Activated T-cell treated with anti-CD3 and anti-CD28 coated beads for 4 hours (primary cell): ENCODE measurements at places on chromosomes 4 and X.

GRCh38 chrX:31711166-31711565, 639.3 kb upstream of the FTHL17 start:
- no peak for DNase-seq

GRCh38 chr4:4496592-4497372, 45.1 kb downstream of the STX18 start:
- DNase-seq, result no peak

- no peak for DNase-seq
Measured at GRCh38 chrX:20680998-20681397, 414.3 kb upstream of the RPS6KA3 start.

DNA sequence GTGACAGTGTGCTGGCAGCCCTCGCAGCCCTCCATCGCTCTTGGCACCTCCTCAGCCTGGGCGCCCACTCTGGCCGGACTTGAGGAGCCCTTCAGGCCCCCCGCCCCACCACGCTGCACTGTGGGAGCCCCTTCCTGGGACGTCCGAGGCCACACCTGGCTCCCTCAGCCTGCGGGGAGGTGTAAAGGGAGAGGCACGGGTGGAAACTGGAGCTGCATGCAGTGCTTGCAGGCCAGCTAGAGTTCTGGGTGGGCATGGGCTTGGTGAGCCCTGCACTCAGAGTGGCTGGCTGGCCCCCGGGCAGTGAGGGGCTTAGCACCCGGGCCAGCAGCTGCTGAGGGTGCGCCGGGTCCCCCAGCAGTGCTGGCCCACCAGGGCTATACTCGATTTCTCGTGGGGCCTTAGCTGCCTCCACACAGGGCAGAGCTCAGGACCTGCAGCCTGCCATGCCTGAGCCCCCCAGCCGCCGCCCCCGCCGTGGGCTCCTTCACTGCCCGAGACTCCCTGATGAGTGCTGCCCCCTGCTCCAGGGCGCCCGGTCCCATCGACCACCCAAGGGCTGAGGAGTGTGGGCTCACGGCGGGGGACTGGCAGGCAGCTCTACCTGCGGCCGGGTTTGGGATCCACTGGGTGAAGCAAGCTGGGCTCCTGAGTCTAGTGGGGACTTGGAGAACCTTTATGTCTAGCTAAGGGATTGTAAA, 1672.7 kb upstream of the PCDH7 start:
- DNase-seq, result no peak

GRCh38 chr4:149245333-149245732, 570.3 kb downstream of the IQCM start:
- DNase-seq, result no peak

DNA sequence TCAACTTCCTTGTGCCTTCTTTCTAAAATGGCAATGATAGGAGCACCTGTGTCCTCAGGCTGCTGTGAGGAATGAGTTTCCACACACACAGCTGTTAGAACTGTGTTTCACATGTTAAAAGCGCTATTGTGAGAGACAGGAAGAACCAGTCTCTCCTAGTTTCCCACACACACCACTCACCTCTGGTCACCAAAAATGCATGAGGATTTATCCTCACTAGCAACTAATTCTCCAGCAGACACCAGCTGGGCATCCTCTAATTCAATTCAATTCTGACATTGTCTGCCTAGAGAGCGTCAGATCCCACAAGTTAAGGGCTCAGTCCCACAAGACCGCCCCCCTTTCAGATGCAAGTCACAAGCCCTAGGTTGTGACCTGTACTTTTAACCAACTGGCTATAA, 29.0 kb upstream of the SLC2A9 start:
- no peak for DNase-seq

DNA sequence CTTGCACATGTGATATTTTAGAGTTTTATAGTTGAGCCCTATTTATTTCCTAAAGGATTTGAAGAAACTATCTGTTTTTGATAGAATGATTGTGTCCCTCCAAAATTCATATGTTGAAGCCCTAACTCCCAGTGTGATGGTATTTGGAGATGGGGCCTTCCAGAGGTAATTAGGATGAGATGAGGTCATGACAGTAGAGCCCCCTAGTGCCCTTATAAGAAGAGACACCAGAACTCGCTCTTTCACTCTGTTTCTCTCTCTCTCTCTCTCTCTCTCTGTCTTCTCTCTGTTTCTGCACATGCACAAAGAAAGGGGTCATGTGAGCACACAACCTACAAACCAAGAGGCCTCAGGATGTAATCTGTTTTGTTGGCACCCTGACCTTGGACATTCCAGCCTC, 921.9 kb upstream of the DIAPH2 start:
- DNase-seq, result no peak

- DNase-seq, result peak; percentile 1
Measured at GRCh38 chrX:111095974-111096895, at the start of gene PAK3. Gene PAK3 (plus strand): TSS chrX:111096191. CDS start chrX:111123104, 26,913 bp downstream.

- DNase-seq, result no peak
Measured at GRCh38 chr4:143186649-143187048, 1.9 kb downstream of the USP38 start.

DNA sequence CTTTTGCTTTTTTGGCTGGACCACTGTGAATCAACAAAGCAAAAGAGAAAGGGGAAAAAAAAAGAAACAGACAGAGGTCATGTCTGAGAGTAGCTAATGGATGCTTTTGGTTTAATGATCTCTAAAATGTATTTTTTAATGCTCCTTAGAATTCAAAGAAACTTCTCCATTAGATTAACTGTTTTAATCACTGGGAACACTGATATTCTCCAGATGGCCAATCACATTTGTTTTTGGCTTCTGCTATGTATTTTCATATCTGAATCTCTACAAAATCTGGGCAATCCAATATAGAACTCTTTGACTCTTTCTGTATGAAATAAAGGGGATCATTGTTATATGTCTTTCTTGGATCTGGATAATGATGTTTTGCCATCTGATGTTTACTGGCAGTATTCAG, 278.2 kb downstream of the ADGRL3 start:
- DNase-seq, result no peak

GRCh38 chr4:165844161-165844560, 28.9 kb upstream of the TLL1 start:
- no peak for DNase-seq

DNA sequence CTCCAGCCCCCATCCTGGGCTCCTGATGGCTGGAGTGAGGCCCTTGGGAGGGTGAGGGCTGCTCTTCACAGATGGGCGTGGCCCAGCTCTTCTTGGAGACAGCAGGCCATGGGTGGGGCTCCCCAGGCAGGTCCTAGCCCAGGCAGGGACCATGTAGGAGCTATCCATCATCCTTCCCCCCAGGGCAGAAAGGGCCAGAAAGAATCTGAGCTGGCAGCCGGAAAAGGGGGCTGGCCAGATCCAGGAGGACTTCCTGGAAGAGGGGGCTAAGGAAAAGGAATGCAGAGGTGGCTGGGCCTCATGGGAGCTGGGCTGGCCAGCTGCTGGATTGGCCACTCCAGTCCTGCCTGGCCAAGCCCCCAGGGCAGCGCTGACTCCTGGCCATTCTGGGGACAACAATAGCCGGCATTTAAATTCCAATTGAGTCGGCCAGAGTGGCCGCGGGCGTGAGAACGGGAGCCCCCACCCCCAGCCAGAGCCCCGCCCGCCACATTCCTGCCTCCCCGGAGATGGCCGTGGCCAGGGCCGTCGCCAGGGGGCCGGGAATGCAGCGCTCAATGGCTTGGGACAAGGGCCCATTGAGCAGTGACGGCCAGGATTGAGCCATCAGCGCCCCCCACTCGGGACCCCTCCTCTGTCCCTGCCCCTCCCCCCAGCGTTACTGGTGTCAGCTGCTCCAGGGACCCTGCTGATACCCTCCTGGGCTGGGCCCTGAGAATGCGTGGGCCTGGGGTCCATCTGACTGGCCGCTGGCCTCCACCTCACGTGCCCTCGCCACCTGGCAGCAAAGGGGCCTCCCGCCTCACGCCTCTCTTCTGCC, 15.1 kb upstream of the FGFR3 start:
- DNase-seq, result no peak

DNA sequence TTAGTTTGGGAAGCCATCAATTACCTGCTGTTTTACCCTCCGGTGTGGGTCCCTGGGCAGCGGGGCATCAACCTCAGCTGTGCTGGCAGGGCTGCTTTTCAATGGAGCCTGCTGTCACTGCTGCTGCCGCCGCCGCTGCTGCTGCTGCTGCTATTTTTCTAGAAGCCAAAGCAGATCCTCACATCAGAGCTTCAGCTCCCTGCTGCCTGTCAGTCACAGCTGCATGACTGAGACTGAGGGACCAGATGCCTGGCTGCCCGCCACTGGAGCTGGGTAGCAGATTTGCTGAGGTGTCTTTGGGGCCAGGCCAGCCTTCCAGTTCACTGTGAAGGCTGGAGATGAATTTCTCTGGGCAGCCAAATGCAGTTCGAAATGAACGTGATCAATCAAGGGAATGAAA, 200.3 kb upstream of the NHS start:
- DNase-seq, result no peak

DNA sequence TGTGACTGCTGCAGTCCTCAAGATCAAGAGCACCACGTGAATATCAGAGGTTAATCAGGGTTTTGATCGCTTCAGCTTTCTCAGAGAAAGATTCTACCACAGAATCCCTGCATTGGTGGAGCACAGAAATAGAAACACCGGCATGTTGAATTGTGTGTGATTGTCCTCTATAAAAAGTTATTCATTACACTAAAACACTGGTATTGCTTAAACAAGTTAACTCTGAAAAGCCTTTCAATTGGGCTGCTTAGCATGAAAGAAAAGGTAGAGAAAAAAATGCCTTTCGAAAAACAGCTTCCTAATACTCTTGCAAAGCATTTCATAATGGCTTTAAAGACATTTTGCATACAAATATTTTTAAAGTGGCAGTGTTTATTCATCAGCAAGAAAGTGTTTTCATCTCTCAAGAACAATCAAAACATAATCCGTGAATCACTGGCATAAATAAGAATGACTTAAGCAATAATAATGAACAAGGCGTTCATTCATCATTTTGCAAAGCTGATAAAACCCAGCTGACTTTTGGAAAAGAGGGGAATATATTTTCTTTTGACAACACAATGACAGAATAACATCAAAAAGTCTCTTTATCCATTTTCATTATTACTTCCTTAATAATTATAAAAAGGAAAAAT, 61.1 kb downstream of the HELT start:
- no peak for DNase-seq

- DNase-seq, result no peak
Measured at GRCh38 chr4:128388352-128388630, 100.7 kb upstream of the PGRMC2 start.

DNA sequence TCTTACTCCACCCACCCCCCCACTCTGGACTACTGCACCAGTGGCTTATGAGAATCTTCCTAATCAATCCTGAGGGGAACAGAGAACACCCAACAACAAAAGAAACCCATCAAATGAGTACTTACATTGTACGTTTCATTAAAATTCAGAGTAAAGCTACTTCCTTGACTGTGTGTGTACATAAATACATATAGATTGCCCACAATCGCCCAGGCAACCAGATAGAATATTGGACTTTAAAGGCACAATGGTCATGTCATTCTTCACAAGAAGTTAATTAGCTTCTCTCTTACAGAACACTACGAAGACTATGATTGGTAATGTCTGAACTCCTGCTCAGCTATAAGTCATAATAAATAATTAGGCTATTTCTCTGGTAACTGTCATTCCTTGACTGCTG, 12.2 kb upstream of the ATP11C start:
- no peak for DNase-seq

DNA sequence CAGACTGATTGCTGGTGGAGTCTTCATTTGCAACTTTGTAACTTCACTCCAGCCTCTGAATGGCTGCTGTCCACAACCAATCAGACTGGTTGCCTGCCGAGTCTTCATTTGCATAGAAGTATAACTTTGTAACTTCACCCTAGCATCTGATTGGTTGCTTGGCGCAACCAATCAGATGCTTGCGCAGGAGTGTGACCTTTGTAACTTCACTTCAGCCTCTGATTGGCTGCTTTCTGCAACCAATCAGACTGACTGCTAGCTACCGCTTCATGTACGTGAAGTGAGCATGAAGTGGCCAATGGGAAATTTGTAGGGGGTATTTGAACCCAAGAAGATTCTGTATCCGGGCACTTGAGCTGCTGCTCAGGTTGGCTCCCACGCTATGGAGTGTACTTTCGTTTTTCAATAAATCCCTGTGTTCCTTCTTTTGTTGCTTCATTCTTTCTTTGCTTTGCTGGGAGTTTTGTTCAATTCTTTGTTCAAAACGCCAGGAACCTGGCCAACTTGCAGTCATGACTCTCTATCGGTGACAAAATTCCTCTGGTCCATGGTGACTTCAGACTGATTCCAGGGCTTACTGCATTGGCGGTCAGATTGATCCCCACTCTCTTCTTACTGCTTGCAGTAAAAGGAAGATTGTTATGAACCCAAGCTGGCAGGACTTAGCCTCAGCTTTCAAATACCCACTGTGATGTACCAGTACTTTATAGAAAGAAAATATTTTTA, 46.4 kb upstream of the FGG start:
- no peak for DNase-seq

- DNase-seq, result no peak
Measured at GRCh38 chrX:42839632-42840031, 61.7 kb upstream of the PPP1R2C start.

DNA sequence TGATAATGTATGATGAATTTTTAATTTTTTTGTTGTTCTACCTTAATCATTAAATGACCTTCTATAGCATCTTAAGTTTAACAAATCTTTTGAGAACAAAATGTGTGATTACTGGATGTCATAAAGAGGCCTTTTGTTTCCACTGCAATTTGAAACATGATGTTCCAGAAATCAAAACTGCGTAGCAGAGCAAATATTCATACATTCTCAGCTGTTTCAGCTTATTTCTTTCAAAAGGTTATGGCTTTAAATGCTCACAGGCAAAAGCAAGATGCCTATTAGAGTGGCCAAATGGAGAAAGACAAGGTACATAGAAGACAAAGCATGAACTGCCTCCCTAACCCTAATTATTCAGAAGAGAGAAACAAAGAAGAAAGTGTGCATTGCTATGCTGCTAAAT, 233.0 kb upstream of the SLC7A11 start:
- no peak for DNase-seq

- no peak for DNase-seq
Measured at GRCh38 chrX:45230410-45230809, 29.7 kb upstream of the DIPK2B start.

DNA sequence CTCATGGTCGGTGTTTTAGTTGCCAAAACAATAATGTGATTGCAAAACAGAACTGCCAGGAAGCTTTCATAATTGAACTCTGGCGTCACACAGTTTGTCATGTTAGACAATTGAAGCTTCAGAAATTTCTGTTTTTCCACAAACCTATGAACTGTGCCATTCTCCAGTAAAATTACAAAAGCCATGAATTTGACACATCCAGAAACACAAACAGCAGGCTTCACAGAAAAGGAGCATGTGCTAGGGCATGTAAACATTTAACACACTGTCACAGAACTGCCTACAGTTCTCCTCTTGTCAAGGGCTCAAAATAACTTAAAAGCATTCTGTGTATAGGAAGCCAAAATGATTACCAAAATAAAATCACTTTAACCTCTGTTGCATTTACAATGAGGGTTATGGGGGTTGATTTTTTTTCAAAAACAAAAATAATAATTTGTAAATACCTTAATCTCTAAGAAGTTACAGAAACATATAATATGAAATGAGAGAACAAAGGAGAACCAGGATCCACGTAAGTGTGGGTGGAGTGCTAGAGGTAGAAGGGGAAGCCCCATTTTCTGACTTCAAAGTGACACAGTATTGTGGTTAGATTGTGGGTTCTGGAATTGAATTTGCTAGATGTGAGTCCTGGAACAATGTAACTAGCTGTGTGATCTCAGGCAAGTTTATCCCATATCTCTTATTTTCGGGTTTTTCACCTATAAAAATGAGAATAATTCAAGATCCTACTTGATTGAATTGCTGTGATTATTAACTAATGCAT, 295.0 kb downstream of the CENPC start:
- no peak for DNase-seq
